ENCODE measurements at places on chromosomes 7 and 10.
A peak's percentile ranks its signal among the peaks of the same experiment; 100 is the strongest.

- DNase-seq: no peak
These were observed 356.1 kb downstream of the ELMO1 start for GRCh38 chr7:37092548-37092947.

GRCh38 chr7:148721390-148721789 is 22.7 kb downstream of the CUL1 start:
- no peak for DNase-seq

DNA sequence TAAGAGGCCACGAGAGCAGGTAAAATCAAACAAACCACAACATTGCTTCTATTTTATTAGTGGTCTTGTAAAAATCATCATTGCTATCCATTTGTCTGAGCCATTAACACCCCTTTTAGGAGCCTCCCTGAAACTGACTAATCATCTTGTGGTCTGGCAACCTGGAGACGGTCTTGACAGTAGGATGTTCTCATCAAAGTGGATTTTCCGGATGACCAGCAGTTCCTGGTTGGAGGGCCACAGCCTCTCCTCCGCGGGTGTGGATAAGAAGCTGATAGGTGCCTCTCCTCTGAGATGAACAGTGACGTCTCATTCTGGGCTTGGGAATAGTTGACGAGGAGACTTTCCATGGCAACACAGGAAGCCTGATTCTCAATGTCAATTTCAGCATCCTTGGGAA is 490.7 kb downstream of the TYW1 start:
- no peak for DNase-seq

GRCh38 chr10:96577069-96577468 is 9.7 kb downstream of the TM9SF3 start:
- no peak for DNase-seq

GRCh38 chr10:123878666-123879303 is 12.8 kb downstream of the CPXM2 start:
- no peak for DNase-seq

GRCh38 chr7:18461785-18462467 is 33.6 kb upstream of the HDAC9 start:
- DNase-seq: no peak

DNA sequence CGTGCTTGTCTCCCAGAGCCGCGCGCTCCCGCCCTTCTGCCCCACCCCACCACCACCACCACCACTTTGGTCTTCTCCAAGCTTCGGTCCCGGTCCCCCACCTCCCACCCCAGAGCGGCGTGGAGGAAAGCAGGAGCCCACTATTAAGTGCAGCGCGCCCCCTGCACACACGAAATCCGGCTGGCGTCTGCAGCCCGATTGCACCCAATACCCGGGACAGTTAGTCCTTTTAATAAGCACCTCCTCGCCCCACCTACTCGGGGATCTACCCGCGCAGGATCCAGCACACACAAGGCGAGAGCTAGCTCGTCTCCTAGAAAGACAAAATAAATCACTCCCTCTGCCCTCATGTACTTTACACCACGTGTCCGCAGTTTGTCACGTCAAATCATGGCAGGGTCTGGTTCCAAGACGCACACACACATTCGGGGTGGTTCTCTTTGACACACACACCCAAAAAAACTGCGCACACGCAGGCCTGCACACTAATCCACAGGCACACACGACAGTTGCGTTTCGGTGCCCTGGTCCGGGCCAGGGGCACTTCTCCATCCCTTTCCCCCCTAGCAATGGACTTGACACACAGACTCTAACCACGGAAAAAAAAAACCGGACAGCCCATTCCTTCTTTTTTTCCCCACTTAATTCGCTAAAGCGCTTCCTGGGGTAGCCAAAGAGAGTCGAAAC is 1.6 kb downstream of the SFMBT2 start:
- peak; percentile 63 for DNase-seq

- DNase-seq: no peak
These were observed 10.5 kb upstream of the ENTPD1 start for GRCh38 chr10:95745501-95745900.

- DNase-seq: no peak
These were observed 40.3 kb downstream of the ANKRD7 start for GRCh38 chr7:118264836-118265235.
